AG20443 (cell line): ENCODE measurements at places on chromosomes 7 and 10.

- DNase-seq, result peak; percentile 62
Measured at GRCh38 chr10:4512671-4513240, 313.3 kb upstream of the AKR1E2 start.

- DNase-seq, result no peak
Measured at GRCh38 chr10:124075231-124075955, 18.0 kb downstream of the CHST15 start.

- no peak for DNase-seq
Measured at GRCh38 chr7:47387506-47387905, 194.4 kb downstream of the TNS3 start.

GRCh38 chr10:124688386-124688785 is 55.8 kb downstream of the FAM53B start:
- DNase-seq, result no peak
